Endothelial cell (in vitro differentiated cells): ENCODE measurements at places on chromosomes 7 and 10.

- H3K27me3 ChIP-seq: no peaks in the 10 kb centered on the region
- no peak for DNase-seq
- H3K36me3 ChIP-seq: no peaks in the 10 kb centered on the region
These were observed 75.2 kb downstream of the TRIL start for GRCh38 chr7:28882869-28883470.

- peak overlapping the region; percentile 39 for H3K4me3 ChIP-seq
- peak overlapping the region; percentile 2 for H3K27ac ChIP-seq
- no peak for DNase-seq
- H3K36me3 ChIP-seq: peaks cover 13% of the 10 kb centered on the region
- peaks cover 48% of the 10 kb centered on the region for H3K4me1 ChIP-seq
These were observed 5.3 kb downstream of the PTPN12 start for GRCh38 chr7:77542409-77542808.

DNA sequence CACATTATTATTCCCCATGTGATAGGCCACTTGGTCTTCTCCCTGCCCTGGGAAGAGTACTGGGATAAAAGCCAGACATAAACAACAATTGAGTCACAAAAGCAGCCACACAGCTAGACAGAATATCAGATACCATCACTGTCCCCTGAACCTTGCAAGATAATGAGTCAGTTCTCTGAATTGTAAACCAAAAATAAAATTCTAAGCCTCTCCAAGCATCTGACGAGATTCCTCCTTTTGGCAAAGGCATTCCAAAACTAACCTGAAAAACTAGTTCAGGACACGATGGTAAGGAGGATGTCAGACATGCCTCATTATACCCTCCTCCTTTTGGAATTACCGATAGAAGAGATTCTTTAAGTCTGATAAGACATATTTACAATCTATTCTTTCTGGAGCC, 450.7 kb downstream of the HTR7 start:
- no peaks in the 10 kb centered on the region for H3K4me1 ChIP-seq
- no peak overlapping the region for H3K27ac ChIP-seq
- H3K36me3 ChIP-seq: no peaks in the 10 kb centered on the region
- H3K27me3 ChIP-seq: no peaks in the 10 kb centered on the region
- no peak for DNase-seq

- H3K4me1 ChIP-seq: peaks cover 6% of the 10 kb centered on the region
- no peak overlapping the region for H3K4me3 ChIP-seq
- DNase-seq: peak; percentile 72
- no peaks in the 10 kb centered on the region for H3K36me3 ChIP-seq
- peaks cover 30% of the 10 kb centered on the region for H3K27me3 ChIP-seq
These were observed 2.1 kb downstream of the RET start for GRCh38 chr10:43078986-43079273.

- no peaks in the 10 kb centered on the region for H3K27me3 ChIP-seq
- H3K4me3 ChIP-seq: no peak overlapping the region
- peaks cover 12% of the 10 kb centered on the region for H3K4me1 ChIP-seq
These were observed 57.0 kb downstream of the P4HA1 start for GRCh38 chr10:73039635-73040034.

DNA sequence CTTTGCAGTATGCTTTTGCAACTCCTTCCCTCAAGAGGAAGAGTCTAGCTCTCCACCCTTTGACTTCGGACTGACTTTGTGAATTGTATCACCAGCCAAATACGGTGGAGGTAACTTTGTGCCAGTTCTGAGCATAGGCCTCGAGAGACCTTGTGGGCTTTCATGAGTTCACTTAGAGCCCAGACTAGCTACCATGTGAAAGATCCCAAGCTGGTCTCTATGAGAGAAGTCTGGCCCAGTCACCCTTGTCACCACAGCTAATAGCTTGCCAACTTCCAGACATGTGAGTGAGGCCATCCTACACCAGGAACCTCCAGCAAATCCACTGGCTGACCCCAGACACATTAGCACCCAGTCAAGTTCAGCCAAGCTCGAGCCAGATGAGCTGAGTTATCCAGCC, 72.2 kb upstream of the EXOC4 start:
- no peaks in the 10 kb centered on the region for H3K27me3 ChIP-seq
- DNase-seq: no peak
- no peaks in the 10 kb centered on the region for H3K36me3 ChIP-seq

- H3K36me3 ChIP-seq: peaks cover 5% of the 10 kb centered on the region
These were observed 3.9 kb upstream of the ITGB1 start for GRCh38 chr10:32961895-32962369.

DNA sequence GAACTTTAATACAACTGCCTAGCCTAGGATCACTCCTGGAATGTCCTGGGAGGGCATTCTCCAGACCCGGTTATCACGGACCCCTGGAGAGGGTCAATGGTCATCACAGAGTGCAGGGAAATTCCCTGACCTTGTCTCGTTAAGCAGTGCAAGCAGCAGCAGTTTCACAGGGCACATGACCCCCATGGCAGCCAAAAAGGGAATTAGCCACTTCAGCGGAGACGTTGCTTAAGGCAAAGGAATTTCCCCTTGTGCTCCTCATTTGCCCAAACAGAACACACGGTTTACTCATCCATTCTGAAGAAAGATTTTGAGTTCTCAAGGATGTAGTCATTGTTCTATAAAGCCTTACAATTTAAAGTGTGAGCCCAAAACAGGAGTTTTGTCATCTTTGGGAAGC, 260.3 kb downstream of the SNX13 start:
- peaks cover 7% of the 10 kb centered on the region for H3K4me1 ChIP-seq
- H3K27ac ChIP-seq: no peak overlapping the region
- no peak for DNase-seq
- H3K27me3 ChIP-seq: no peaks in the 10 kb centered on the region
- H3K4me3 ChIP-seq: no peak overlapping the region

GRCh38 chr10:47114680-47115186, 185.3 kb upstream of the GDF10 start:
- no peak overlapping the region for H3K27ac ChIP-seq
- H3K36me3 ChIP-seq: no peaks in the 10 kb centered on the region
- H3K4me3 ChIP-seq: no peak overlapping the region
- no peaks in the 10 kb centered on the region for H3K27me3 ChIP-seq
- DNase-seq: no peak

- H3K4me3 ChIP-seq: no peak overlapping the region
- DNase-seq: no peak
- peaks cover 11% of the 10 kb centered on the region for H3K4me1 ChIP-seq
- peaks cover 15% of the 10 kb centered on the region for H3K27me3 ChIP-seq
- H3K36me3 ChIP-seq: peaks cover 5% of the 10 kb centered on the region
These were observed 2.4 kb upstream of the IRF5 start for GRCh38 chr7:128935342-128935730.

DNA sequence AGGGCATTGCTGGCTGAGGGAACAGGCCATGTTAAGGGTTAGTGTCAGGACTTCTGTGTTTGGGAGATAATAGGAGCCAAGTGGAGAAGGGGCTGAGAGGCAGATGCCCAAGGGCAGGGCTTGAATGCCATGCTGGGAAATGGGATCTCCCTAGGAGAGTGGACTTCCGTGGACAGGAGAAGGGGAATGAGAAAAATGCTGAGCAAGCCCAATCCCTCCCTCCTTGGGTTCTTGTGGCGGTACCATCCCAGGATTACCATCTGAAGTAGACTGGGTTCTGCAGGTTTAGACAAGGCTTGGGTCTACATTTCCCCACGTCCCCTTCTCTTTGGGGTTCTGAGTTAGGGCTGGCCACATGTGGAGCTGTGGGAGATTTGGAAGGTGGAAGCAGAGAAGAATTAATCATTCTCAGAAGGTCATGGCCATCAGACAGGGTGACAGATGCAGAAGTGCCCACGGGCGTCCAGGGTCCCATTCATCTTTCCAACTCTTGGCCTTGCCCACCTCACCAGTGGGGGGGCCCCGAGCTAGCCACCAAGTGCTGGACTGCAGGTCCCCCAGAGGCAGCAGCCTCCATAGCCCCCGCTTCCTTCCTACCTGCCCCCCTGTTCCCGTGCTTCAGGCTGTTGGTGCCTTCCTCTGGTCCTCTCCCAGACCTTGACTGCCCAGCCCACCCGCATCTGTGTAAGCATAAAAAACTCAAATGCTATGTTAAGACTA, 354.8 kb downstream of the RPS24 start:
- H3K4me1 ChIP-seq: no peaks in the 10 kb centered on the region
- no peak for DNase-seq
- no peak overlapping the region for H3K4me3 ChIP-seq

GRCh38 chr10:42767906-42768305, 14.7 kb upstream of the BMS1 start:
- H3K36me3 ChIP-seq: peaks cover 6% of the 10 kb centered on the region
- H3K4me3 ChIP-seq: no peak overlapping the region
- H3K27ac ChIP-seq: no peak overlapping the region
- H3K27me3 ChIP-seq: peaks cover 3% of the 10 kb centered on the region
